ENCODE measurements at places on chromosomes 4 and X.

- no peak for DNase-seq
Measured at GRCh38 chr4:105241451-105241850, 94.8 kb downstream of the TET2 start.

DNA sequence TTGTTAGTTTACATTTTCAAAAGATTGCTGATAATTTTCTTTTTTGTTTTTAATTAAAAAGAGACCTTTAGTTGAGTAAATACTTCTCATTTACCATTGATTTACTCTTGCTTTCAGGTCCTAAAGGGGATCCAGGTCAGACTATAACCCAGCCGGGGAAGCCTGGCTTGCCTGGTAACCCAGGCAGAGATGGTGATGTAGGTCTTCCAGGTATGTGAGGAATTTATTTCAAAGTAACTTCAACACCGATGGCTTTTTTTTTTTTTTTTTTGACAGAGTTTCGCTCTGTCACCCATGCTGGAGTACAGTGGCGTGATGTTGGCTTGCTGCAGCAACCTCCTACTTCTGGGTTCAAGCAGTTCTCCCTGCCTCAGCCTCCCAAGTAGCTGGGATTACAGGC, 135.1 kb downstream of the IRS4 start:
- no peak for DNase-seq

- no peak for DNase-seq
Measured at GRCh38 chr4:121253961-121254360, 89.8 kb upstream of the TNIP3 start.

DNA sequence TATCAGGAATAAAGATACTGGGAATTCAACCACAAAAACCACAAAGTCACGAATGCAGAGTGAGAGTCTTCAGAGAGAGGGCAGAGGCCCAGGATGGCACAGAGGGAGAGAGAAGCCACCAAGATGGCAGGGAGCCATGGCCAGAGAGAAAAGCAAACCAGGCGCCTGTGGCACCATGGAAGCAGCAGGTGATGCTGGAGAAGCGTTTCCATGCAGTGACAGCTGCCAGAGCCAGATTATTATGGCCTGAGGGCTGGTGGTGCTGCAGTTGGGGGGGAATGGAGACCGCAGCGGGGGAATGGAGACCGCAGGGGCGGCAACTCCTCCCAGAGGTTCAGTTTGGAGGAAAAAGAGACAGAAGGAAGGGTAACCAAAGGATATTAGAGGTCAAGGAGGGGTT, 5.8 kb downstream of the TAFAZZIN start:
- DNase-seq = no peak

DNA sequence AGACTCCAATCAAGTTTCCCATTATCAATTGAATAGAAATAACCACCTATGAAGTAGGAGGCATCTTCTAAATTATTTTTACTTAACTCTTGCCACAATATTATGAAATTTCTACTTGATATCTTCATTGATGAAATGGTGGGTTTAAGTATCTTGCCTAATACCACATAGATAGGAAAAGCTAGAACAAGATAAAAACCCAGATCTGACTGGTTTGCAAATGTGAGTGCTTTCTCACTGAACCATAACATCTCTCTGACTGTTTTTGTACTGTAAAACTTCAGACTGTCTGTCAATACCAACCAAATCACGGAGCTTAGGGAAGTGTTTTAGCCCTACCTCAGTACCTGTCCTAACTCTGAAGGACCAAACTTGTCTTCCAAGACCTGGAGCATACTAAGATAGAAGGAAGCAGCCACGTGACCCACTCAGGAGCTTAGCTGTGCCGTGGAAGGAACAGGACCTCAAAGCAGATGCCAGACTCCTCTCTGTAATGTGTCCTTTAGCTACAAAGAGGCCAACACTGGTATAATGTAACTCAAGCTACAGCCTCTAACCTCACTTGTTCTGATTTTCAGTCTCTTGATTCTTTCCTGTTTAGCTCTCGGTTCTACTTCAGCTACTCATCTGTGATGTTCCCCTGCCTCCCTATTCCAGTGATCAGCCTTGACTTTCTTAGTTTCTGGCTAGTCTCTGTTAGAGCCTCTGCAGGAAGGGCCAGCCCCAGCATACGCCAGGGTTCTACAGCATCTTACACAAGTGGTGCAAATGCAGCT, 84.4 kb downstream of the LRP2BP start:
- DNase-seq = no peak

- no peak for DNase-seq
Measured at GRCh38 chr4:155931634-155932033, 22.0 kb downstream of the CTSO start.

- no peak for DNase-seq
Measured at GRCh38 chr4:165874072-165874790, 1.2 kb downstream of the TLL1 start.

DNA sequence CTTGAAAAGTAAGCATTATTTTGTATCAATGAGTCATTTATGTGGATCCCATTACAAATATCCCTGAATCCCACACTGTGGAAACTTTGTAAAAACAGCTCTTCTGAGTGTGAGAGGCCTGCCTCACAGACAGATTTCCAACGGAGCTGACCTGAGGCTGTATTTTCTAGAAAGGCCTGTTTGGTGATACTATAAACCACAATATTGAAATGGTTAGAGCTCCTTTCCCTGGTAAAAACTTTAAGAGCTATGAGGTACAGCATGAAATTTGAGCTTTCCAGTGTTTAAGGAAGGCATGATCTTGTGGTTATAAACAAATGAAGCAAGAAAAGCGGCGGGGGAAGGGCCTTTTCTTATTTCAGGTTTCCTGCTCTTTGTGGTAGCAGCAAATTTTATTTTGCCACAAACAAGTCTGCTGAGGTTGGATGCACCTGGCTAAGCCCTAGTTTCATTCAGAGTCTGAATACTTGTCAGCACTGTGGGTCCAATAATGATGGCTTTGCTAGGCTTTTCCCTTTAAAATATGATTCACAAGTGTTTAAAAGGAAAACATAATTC, 86.8 kb upstream of the ETNPPL start:
- DNase-seq = no peak

DNA sequence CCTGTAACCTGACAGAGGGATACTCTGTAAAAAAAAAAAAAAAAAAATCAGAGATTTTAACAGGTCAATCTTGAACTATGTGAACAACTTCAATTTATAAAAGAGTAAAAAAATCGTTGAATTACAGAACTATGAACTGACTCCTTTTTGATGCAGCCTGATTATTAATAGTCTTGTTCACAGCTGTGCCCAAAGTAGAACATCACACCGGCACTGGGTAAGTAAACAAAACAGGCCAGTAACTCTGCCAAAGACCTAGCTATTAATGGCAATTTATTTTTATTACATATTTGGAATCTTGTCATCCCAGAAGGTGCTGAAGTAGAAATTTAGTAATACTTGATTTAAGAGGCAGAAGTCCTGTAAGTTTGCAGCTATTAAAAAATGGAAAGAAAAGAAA, 31.4 kb downstream of the CPE start:
- no peak for DNase-seq

GRCh38 chr4:119264743-119265142, 52.2 kb downstream of the USP53 start:
- no peak for DNase-seq

DNA sequence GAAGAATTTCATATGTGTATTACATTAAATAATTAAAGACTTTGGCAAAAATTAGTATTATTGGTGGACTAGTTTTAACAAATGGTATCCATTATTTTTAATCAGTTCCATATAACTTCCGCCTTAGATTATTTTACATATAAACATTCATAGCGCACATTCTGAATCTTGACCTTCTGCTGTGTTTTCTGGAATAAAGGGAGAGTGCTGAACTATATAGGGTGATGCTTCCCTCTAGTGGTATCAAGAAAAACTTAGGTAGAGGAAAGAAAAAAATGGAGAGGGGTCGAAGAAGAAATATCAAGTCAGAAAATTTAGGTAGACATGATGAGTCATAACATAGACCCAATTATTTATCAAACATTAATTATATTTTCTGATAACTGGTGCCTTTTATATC, 155.6 kb upstream of the PACRGL start:
- no peak for DNase-seq

- no peak for DNase-seq
Measured at GRCh38 chrX:107199491-107199890, 6.7 kb downstream of the NUP62CL start.

DNA sequence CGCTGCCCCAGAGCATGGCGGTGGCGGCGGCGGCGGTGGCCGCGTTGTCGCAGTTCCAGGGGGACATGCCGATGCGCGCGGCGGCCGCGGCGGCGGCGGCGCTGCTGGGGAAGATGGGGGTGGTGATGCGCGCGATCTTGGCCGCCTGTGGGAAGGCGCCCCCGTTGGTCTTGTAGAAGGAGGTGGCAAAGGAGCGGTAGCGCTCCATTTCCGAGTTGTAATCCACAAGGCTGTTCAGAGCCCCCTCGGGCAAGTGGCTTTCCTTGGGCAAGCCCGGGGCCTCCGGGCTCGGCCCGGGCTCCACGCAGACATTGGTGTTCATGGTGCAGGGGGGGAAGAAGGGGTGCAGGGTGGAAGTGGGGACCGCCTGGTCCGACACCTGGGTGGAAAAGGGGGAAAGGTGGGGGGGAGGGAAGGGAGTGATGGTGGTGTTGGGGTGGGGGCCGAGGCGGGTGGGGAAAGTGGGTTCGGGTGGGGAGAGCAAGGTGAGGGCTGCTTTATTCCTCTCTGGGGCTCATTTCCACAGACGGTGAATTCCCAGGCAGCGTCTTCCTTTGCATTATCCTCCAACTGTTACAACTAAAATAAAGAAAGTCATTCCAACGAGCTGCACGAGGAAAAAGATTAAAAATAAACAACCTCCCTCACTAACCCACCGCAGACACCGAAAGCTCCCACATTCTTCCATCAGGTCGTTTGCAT, 3.1 kb downstream of the CXXC4 start:
- DNase-seq = no peak

- no peak for DNase-seq
Measured at GRCh38 chr4:183099537-183100297, 660 bp downstream of the WWC2 start.

GRCh38 chr4:88765729-88766128, 68.1 kb upstream of the NAP1L5 start:
- DNase-seq = no peak

- peak; percentile 2 for DNase-seq
Measured at GRCh38 chrX:69387567-69388487, 116.3 kb upstream of the NALF2 start.

DNA sequence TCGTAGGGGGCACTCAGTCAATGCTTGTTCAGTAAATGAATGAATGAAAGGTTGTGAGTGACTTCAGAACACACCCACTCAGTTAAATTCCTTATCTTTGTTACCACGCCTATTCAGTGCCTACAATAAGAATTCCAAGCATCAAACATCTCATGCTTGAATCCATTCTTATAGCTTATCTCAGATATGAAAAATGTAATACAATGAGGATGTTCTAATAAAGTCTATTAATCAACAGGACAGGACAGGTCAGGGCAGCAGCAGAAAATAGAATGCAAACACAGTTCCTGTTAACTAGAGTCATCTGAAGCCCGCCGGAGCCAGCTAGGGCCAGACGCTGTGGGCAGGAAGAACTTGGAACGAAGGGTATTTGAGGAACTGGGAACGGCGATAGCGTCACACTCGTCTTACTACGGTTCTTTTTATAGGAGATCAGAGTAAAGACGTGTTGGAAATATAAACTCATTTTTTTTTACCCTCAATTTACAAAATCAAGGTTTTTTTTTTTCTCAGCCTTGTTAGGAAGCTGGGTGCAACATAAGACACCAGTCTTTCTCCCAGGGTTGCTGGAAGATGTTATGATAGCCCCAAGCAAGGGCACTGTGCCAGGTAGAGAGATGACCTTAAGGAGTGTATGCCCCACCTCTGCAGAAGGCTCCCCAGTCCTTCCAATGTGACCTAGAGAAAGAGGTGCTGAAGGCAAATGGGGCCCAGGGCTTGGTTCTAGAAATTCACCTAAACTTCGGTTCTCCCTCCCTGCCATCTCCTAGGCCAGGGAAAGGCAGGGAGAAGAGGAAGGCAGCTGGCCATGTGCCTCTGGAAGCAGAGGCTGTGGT, 48.3 kb downstream of the SEL1L3 start:
- DNase-seq = no peak

- DNase-seq = peak; percentile 17
Measured at GRCh38 chr4:74632634-74633033, 161.7 kb downstream of the BTC start.

DNA sequence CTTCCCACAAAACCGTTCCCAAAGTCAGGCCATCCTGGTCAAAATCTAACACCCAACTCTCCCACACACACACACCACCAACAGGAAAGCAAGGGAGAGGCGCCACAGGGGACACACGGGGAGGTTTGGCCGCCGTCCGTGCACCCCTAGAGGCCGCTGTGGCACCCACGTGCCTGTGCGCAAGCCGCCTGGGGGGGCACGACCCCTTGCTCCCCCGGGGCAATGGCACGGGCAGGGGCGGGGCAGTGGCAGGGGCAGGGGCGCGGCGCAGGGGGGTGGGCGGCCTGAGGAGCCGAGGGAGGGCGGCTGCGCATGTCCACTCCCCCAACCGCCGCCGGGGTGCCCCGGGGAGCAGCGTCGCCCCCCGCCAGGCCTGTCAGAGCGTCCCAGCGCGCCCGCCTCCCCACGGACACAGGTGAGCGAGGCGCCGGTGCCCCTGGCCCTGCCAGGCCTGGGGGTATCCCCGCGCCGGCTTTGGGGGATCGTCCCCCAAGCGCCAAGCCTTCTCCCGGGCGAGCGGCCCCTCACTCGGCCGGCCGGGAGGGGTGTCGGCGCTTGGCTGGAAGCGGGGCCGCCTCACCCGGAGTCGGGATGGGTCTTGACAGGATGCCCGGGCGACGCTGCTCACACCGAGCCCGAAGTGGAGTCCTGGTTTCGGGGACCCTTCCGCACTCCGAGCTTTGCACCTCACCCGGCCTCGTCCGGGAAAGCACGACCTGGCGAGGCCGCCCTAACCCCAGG, at the start of gene ERAS:
ERAS (plus strand) TSS at position 379 of the 741 bp plus-strand sequence. CDS start 2,611 bp downstream, outside the sequence.
- DNase-seq = no peak

GRCh38 chr4:107519053-107519452, 201.0 kb downstream of the PAPSS1 start:
- DNase-seq = no peak

DNA sequence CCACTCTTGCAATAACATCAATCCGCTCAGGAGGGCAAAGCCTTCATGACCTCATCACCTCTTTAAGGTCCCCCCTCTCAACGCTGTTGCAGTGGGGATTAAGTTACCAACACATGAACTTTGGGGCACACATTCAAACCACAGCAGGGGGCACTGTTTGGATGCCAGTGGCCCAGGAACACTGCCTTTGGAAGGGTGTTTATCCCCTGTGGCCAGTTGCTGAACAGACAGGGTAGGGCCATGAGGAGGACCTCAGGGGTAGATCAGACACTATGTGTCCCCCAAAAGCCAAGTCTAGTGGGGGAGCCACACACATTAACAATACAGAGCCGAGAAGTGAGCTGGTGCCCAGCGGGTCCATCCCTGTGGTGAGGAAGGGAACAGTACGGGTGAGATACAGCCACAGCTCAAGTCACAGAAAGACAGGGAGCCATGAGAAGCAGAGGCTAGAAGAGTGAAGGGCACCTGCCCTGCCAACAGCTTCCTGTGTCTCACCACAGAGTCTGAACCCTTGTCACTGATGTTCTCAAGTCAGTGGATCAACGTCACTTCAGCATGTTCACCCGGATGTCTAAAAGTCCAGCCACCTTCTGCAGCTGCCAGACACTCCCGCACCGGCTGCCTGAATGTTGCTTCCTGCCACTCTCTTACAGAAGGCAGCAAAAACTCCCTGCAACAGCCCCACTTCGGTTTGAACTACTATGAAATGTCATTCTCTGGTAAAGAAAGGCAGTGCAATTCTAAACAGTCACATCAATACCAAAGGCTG, 19.9 kb upstream of the MXD4 start:
- DNase-seq = peak; percentile 46

Data from stimulated activated CD4-positive, alpha-beta T cell treated with anti-CD3 and anti-CD28 coated beads, TNF-alpha, amount 100 ng/mL, for 48 hours (primary cell).